Left forelimb (tissue), 1 donor: ENCODE measurements at places on chromosomes 3 and 15.

GRCh38 chr3:149352556-149352955 is 19.1 kb upstream of the TM4SF18 start:
- DNase-seq: no peak

DNA sequence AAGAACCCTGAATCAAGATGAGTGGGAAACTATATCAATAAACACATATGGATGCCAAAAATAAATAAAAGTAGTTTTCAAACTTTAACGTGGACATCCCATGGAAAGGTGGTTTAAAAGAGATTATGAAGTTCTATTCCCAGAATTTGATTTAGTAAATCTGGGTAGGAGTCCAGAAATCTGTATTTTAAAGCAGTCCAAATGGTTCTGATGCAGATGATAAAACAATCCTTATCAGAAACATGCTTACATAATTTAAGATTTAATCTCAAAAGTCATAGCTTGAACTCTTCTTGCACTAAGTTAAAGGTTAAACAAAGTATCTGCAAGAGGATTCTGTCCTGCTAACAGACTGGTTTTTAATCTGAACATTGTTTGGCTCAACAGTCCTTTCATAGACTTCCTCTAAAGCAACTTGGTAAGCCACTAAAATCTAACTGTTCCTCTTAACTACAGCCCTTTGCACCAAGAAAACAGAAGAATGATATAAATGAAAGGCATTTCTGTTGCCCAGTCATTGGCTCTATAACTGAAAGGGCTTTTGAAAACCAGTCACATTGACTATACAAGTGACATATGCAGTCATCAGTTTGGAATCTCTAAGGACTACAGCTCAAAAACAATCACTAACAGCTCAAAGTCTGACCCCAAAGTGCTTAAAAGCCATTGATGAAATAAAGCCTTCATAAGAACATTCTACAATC is 23.4 kb upstream of the MAP4 start:
- no peak for DNase-seq

- no peak for DNase-seq
These were observed 57.5 kb upstream of the TRA2B start for GRCh38 chr3:185995352-185995751.

GRCh38 chr3:124978627-124979026 is 44.1 kb upstream of the MUC13 start:
- no peak for DNase-seq

- DNase-seq: no peak
These were observed 60.5 kb downstream of the IGF2BP2 start for GRCh38 chr3:185764163-185764979.

GRCh38 chr3:101185341-101185740 is 135.0 kb downstream of the IMPG2 start:
- no peak for DNase-seq

- DNase-seq: no peak
These were observed 221.8 kb upstream of the SUCLG2 start for GRCh38 chr3:67876261-67876660.

GRCh38 chr3:70531063-70531657 is 218.7 kb upstream of the MDFIC2 start:
- DNase-seq: no peak

- DNase-seq: no peak
These were observed 32.7 kb upstream of the DLG1 start for GRCh38 chr3:197331131-197331530.

- DNase-seq: no peak
These were observed 111.9 kb downstream of the DOCK3 start for GRCh38 chr3:50786631-50787030.

GRCh38 chr3:177357352-177358090 is 160.2 kb upstream of the TBL1XR1 start:
- no peak for DNase-seq

GRCh38 chr3:106086038-106086437 is 217.2 kb upstream of the CBLB start:
- no peak for DNase-seq

DNA sequence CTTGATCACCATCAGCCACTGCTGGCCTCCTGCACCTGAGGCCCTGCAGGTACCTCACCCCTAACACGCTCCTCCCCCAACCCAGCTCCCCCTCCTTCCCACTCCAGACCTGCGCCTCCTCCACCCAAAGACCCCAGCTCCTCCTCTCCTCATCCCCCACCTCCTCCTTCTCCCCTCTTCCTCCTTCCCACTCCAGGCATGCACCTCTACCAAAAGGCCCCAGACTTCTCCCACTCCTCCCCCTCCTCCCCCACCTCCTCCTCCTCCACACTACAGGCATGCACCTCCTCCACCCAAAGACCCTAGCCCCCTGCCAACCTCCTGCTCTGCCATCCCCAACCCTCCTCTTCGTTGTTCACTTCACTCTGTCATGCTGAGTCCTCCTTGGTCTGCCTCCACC is 42.7 kb downstream of the CYP11A1 start:
- DNase-seq: no peak

DNA sequence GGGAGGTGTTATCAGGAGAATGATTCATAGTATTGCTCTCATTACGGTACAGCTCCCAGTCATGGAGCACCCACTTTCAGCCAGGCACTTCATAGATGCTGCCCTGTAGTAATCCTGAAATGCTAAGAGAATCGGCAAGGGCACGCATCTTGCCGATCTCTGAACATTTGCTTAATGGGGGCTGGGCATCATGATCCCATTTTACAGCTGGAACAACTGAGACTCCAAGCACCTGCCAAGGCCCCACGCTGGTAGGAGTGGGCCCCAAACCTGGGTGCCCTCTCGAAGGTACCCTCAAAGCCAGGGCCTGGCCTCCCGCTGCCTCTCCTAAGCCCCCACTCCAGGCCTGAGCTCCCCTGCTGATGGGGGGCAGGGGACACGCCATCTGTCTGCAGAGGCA is 47.3 kb downstream of the RPN1 start:
- no peak for DNase-seq

GRCh38 chr3:37864904-37865303 is 3.2 kb downstream of the CTDSPL start:
- no peak for DNase-seq

DNA sequence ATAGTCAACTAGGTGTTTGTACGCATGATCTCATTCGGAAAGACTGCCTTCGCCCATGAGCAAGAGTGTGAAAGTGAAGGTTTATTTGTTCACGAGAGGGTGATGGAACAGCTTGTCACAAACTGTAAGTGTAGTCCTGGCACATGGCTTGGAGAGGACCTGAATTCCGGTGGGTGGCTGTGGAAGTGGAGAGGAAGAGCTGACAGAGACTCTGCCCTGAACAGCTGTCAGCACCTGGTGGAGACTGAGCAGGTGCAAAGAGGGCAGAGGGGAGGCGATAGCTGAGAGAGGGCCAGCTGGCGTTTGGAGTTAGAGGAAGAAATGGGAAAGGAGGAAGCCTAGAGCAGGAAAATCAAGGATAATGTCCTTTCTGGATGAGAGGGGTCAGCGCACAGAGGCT is 155.7 kb downstream of the EEFSEC start:
- peak; percentile 67 for DNase-seq

DNA sequence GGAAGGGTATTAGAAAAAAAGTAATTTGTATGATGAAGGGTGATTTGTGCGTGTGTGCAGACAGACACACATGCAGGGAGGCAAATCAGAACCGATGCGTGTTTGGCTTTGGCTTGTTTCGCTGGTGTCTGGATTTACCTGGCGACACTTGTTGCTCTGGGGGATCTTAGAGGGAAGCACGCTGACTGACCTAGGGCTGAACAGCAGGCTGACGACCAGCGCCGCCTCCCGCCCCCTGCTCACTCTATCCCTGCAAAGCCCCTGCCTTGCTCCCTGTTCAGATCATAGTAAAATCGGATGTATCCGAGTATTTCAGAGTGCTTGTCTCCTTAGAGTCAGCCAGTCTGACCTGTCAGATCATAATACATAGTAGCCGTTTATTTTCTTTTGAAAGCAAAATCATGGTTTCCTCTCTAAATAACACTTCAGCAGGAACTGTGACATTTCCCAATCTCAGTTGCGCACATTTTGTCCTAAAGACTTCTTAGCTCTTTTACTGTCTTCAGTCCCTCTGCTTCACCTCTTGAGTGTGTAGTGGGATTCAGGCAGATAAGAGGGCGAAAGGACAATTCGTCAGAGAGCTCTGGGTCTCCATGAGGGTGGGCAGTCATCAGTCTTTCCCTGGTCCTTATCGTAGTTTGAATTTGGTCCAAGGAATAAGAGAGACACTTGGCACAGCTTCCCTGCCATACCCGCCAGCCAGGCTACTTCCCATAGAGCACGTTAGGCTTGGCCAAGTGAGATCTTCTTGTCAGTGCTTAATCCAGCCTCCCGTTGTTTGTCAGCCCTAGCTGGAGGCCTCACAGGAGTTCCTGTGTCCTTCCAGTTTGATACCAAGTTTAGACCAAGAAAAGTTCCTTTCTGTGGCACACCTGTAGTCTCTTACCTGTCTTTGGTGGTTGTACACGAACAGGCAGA is 97.4 kb downstream of the PGPEP1L start:
- DNase-seq: no peak

GRCh38 chr15:29528276-29528675 is 258.7 kb upstream of the NSMCE3 start:
- no peak for DNase-seq

DNA sequence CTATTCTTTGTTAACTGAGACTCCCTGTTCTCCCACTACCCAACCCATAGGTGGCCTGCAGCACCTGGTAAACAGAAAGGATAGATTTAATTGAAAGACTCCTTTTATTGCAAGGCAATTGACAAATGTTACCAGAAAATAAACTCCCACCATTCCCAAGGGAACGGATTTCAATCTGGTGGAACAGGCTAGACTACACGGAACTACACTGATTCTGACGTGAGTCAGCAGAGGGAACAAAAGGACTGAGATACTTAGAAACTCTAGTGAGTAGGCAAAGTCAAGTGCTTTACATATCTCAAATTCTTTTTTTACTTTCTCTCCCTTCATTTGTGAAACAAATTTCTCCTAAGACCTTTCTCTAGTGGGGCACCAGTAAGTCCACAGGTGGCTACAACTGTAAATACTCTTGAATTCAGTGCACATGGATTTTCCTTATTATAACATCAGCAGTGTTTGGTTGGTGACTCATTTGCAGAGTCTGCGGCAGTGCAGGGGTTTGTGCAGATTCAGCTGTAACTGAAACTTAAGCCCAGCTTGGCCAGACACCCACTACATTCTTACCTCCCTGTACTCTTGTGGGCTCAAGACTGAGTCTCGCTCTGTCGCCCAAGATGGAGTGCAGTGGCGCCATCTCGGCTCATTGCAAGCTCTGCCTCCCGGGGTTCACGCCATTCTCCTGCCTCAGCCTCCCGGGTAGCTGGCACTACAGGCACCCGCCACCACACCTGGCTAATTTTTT is 34.3 kb upstream of the PLSCR2 start:
- no peak for DNase-seq

GRCh38 chr3:194675680-194676079 is 3.7 kb upstream of the LSG1 start:
- DNase-seq: no peak

- DNase-seq: no peak
These were observed 17.4 kb upstream of the VGLL4 start for GRCh38 chr3:11661052-11661656.

GRCh38 chr3:145704020-145704419 is 457.0 kb downstream of the PLOD2 start:
- DNase-seq: no peak

DNA sequence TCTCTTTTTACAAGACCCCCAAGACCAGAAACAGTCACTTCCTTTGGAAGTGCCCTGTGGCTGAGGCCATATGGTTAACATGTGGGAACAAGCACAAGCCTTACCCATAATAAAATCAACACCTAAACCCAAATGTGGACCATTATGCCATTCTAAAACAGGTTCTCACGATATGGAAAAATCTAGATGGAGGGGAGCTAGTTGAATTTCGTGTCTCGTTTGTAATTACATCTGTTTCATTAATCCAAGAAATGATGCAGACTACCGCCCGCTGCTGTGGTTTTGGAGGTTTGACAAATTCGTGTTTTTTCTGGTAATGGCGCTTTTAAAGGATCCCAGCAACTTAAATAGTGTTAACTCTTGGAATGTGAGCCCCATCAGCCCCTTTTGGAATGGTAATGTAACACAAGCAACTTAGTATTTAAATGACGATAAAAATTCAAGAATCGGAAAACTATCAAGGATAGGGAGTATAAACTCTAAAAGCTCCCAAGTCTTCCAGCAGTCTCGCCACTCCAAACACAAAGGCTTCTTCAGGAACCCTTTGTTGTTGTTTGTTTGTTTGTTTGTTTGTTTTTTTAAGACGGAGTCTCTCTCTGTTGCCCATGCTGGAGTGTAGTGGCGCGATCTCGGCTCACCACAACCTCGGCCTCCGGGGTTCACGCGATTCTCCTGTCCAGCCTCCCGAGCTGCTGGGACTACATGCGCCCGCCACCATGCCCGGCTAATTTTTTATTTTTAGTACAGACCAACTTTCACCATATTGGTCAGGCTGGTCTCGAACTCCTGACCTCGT is 1.1 kb downstream of the CNBP start:
- no peak for DNase-seq

GRCh38 chr3:171557173-171557572 is 97.0 kb upstream of the TNIK start:
- no peak for DNase-seq

GRCh38 chr3:184578822-184579221 is 17.2 kb downstream of the EPHB3 start:
- DNase-seq: no peak

- no peak for DNase-seq
These were observed 96.7 kb downstream of the LRTM1 start for GRCh38 chr3:54831112-54831511.

GRCh38 chr3:130857336-130858026 is 36.4 kb upstream of the ATP2C1 start:
- no peak for DNase-seq

- DNase-seq: no peak
These were observed 59.1 kb upstream of the CA12 start for GRCh38 chr15:63440756-63441155.

DNA sequence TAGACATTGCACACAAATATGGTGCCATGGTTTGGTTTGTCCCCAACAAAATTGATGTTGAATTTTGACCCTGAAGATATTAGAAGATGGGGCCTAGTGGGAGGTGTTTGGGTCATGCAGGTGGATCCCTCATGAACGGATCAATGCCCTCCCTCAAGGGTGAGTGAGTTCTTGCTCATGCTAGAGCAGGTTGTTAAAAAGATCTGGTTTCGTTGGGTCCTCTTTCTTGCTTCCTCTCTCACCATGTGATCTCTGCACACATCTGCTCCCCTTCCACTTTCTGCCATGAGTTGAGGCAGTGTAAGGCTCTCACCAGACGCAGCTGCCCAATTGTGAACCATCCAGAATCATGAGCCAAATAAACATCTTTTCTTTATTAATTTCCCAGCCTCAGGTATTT is 87.8 kb upstream of the MDFIC2 start:
- no peak for DNase-seq

- DNase-seq: no peak
These were observed 1.8 kb upstream of the AP2M1 start for GRCh38 chr3:184172681-184173373.
